ENCODE measurements at places on chromosomes 13 and 19.

- no peak for DNase-seq
Observed at GRCh38 chr19:34430738-34431625, 2.8 kb downstream of the UBA2 start.

DNA sequence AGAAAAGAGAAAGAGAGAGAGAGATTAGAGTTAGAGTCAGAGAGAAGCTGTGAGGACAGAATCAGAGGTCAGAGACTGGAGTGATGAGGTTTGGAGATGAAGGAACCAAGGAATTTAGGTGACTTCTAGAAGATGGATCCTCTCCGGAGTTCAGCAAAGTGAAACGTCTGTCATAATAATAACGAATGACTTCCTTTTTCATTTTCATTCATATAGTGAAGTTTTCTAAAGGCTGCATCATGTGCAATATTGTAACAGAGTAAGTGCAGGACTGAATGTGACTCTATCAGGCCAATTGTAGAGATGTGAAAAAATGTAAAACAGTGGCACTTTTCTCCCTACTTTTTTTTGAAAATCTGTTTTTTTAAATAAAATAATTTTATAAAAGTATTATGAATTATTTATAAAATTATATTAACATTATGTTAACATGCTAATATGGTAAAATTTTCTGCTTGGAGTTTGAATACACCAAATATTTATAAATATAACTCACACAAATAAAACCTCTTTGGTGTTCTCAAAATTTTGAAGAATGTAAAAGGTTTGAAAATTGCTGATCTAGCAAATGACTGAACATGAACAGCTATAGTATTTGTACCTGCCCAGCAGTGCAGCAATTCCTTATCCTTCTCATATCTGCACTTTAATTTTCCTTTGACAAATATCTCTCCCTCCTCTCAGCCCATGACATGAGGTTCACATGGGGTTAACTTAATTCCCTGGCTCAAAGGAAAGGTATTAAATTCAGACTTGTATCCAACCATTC is 4.2 kb upstream of the TNFSF11 start:
- no peak for DNase-seq

DNA sequence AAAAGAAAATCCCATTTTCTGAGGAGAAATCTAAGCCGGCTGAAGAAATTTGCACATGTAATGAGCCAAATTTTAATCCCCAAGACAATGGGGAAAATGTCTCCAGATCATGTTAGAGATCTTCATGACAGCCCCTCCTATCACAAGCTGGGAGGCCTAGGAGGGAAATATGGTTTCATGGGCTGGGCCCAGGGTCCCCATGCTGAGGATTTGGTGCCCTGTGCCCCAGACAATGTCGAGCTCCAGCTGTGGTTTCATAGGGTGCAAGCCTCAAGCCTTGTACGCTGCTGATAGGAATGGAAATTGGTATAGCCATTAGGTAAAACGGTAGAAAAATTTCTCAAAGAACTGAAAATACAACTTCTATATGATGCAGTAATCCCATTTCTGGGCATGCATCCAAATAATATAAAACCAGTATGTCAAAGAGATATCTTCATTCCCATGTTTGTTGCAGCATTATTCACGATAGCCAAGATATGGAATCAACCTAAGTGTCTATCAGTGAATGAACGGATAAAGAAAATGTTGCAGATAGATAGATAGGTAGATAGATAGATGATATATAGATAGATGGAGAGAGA is 19.3 kb upstream of the FREM2 start:
- DNase-seq = no peak

DNA sequence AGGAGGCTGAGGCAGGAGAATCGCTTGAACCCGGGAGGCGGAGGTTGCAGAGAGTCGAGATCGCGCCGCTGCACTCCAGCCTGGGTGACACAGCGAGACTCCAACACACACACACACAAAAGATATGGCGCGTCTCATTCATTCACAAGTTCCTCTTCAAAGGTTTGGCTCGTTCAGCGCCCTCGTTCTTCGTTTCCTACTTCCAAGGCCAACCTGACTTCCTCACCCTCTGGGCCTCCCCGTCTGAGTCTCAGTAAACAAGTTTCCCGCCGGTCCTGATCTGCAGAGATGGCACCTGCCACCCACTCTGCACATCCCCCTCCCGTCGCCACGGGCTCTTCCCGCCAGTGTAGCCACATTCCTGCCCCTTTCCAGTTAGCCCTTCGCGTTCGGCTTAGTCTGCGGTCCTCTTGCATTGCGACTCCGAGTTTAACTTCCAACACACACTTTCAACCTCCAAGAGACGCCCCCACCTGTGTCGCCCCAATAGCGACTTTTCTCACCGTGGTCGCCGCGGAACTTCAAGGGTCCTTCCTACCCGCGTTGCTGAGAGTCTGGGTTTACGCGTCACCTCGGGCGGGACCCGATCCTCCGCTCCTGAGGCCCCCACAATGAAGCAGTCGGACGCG is 1.3 kb upstream of the BSG start:
- no peak for DNase-seq

GRCh38 chr13:49315036-49315565 is 67.4 kb downstream of the CDADC1 start:
- DNase-seq = no peak

DNA sequence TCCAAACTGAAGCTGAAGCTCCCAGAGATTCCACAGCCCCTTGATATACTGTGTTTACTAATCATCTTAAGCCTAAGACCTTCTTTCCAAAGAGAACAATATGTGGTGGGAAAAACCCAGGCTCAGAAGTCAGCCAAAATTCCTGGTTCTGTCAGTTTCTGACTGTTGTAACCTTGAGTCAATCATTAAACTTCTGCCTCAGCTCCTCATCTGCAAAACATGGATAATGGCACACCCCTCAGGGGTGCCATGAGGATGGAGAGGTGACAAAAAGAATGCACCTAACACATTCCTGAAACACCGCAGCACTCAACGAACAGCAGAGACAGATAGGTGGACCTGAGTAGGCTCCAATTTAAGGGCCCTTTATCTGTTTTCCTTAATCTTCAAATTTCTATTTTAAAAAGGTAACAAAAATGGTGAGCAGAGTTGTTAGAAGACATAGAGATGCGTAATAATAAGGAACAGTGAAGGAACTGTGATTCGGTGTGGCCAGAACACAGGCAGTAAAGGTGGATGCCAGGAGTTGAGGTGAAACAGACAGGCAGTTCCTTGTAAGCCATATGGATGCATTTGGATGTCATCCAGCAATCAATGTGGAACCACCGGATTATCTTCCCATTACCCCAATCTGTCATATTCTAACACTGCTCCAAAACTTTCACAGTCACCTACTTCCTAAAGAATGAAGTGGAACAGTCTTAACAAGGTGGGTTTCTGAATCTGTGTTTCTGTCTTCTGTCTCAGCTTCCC is 56.6 kb upstream of the DOCK9 start:
- DNase-seq = no peak

- no peak for DNase-seq
Observed at GRCh38 chr19:46639358-46640182, 3.6 kb upstream of the GNG8 start.

Data from forelimb muscle (tissue), 1 donor.